Activated CD8-positive, alpha-beta memory T cell treated with anti-CD3 and anti-CD28 coated beads, Interleukin-2, amount 50 U/mL, for 4 hours (primary cell): ENCODE measurements at places on chromosomes 2 and 18.

DNA sequence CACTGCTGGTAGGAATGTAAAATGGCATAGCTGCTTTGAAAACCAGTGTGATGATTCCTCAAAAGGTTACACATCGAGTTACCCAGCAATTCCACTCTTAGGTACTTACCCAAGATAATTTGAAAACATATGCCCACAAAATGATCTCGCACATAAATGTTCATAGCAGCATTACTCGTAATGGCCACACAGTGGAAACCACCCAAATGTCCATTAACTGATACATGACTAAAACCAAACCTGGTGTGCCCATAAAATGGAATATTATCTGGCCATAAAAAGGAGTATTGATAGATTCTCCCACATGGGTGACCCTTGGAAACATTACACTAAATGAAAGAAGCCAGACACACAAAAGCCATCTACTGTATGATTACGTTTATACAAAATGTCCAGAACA lies 70.4 kb downstream of the ALPK2 start:
- DNase-seq: no peak

- DNase-seq: no peak
Measured at GRCh38 chr2:55460562-55460961, 40.9 kb upstream of the CCDC88A start.

GRCh38 chr2:165953306-165953654 lies 296 bp downstream of the TTC21B start:
- DNase-seq: no peak

DNA sequence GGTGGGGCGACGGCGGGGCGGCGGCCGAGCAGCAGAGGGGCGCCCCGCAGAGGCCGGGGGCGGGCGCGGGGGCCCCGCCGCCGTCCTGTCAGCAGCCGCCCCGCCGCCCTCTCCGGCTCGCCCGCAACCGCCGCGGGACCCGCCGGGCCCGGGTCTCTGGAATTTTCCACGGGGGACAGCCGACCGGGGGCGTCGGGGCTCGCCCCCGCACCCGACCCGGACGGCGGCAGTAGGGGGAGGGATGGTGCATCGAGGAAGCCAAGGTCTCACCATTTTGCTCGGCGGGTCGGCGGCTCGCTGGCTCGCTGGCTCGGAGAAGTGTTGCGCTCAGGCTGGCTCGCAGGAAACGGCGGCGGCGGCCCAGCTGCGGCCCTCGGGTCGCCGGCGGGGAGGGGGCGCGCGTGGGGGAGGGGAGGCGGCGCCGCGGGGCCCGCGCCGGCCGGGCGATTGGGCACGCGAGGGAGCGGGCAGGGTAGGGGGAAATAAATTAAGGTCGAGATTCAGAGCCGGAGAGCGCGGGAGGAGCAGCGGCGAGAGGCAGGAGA lies 405 bp downstream of the PPP3R1 start:
- peak; percentile 53 for DNase-seq

- no peak for DNase-seq
Measured at GRCh38 chr2:106059416-106060065, 134.6 kb downstream of the UXS1 start.

- DNase-seq: no peak
Measured at GRCh38 chr2:53576166-53576565, 191.4 kb upstream of the CHAC2 start.

DNA sequence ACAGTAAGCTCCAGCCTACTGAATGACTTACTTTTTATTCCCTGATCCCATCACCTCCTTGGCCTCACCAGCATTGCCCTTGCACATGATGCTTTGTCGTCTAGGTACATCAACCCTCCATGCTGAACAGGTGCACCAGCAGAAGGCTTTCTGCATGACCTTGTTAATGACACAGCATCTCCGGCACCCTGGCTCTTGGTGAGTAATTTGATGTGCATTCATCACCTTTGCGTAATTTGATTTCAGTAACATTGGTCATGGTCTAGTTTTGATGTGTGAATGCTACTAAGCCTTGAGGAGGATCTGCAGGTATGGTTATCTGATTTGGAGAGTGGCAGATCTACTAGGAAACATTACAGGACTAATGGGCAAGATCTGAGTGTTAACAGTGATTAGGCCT lies 103.6 kb downstream of the STK39 start:
- DNase-seq: no peak

DNA sequence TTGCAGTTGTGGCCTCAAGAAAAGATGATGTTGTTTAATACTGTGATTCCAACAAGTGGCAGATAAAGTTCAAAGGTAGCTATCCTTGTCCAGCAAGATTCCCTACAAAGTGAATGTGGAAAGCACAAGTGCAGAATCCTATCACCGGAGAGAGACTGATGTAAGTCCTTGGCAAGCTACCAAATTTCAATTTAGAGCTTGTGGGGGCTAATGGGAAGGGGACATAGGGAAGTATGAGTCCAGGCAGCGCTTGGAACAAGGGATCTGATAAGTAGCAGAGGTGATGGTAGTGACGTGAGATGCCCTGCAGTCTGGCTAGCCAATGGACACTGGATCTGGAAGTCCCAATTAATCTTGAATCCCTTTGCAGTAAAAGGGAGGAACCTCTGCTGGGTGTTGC lies 165.2 kb upstream of the DTNA start:
- DNase-seq: no peak

- no peak for DNase-seq
Measured at GRCh38 chr2:37570773-37571586, 100.5 kb downstream of the CDC42EP3 start.

DNA sequence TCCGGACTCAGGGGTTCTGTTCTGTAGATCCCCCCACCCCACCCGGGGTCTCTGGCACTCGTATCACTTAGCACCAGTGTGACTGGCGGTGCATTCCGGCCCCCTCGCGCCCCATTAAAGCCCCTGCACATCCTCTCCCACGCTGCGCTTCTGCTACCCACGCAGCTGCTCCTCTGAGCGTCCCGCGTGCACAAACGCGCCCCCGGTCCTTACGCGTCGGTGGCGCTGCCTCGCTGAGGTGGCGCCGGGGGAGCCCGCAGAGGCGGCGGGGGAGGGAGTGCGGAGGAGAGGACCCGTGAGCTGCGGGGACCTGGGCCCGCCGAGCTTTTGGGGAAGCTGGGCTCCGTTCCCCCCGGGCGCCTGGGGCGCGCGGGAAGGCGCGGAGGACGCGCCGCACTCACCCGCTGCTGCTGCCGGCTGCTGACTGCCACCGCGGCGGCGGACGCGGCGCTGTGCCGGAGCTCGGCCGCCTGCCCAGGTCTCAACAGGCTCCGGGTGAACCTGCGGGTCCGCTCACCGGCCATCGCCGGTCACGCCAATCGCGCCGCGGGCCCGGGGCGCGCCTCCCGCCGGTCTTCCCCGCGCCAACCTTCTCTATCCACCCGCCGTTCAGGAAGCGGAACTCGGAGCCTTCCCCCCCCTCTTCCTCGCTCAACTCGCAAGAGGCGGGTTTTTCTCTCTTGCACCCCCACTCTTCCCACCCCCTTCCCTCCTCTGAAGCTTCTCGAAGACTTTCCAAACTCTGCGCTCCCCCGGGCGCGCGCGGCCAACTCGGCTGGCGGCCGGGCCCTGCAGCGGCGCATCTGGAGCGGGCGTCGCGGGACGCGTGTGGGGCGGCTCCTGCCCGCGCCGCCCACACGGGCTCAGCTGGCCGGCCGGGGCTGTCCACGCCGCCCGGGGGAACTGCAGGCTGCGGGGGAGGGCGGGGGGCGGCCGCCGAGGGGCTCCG lies at the start of gene DOCK10:
Gene DOCK10, minus strand, starts transcription at position 618 of the 949 bp plus-strand sequence. Its CDS starts 94 bp downstream, at position 524.
- DNase-seq: peak; percentile 79

DNA sequence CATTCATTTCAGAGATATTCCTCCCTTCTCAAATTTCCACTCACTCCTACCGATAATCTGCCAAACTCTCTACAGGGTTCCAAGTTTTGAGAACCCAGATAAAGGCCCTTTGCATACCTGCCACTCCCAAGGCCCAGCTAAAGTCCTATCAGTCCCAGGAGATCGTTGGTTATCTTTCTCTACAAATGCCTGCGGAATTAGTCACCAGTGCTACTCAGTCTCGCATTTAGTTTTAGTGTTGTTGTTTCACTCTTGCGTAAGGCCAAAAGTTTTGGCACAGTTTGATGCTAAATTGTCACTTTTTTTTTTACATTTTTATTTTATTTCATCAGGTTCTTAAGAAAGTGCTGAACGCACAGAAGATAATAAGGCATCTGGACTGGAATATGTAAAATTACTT lies 29.2 kb upstream of the SETBP1 start:
- no peak for DNase-seq

DNA sequence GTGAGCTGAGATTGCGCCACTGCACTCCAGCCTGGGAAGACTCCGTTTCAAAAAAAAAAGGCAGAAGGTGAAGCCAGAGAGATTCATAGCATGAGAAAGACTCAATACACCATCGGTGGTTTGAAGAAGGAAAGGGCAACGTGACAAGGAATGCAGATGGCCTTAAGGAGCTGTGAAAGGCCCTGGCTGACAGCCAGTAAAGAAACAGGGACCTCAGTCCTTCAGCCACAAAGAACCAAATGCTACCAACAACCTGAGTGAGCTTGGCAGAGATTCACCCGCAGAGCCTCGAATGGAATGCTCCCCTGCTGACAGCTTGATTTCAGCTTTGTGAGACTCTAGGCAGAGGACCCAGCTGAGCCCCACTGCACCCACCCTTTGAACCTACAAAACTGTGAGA lies 154.9 kb upstream of the NDUFV2 start:
- no peak for DNase-seq

DNA sequence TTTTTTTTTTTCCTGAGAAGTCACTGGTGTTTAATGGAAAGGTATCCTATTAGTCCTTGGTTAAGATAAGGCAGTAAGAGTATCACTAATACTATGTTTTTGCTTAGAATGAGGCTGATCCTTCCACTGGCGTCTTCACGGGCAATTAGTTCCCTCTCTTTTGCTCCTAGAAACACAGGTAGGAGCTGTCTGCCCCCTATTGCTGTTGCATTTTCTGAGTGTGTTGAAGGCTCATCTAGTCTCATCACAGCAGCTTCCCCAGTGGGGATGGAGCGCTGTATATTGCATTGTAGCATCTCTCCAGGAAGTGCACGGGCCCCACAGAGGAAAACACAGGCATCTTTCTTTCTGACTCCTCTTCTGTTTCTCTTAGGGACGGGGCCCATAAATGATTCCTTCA lies 145.0 kb downstream of the NAPG start:
- no peak for DNase-seq

DNA sequence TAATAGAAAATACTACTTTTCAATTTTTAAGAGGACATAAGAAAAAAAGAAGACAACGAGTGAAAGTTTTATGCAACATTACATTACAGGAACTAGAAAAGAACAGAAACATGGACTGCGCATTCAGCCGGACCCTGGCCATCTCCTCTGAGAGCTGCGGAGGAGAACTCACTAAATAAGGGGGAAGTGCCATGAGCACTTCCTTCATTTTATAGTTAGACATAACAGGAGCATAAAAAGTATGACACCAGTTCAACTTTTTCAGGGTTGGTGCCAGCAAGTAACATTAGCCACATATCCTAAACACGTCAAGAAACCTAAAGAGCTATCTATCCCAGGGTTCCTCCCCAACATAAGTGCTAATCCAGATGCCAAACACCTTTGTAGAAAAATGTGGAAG lies 78.0 kb upstream of the SERTAD2 start:
- no peak for DNase-seq

DNA sequence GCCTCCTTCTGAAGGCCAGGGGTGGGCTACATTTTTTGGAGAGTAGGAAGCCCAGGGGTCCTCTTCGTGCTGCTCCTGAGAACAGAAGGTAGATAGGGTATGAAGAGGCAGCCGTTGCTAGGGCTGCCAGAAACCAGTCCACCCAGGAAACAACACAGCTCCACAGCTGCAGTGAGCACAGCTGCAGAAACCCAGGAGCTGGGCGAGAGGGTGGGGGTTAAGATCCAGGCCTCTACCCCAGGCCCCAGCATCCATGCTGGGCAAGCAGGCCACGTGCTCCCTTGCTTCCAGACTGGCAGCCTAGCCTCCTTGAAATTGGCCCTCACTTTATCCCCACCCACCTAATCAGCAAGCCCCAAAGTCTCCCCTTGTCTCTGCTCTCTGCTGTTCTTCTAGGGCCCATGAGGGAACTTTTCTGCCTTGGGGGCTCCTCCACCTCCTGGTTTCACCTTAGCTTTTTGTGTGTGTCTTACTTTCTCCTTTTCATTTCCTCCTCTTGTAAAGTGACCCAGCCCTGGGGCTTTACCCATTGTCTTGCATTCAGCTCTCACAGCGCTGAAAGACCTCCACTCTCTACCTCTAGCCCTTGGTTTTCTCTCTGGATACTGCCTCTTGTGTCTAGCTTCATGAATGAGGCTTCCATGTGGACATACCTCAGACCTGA lies 30.7 kb downstream of the STON1 start:
- DNase-seq: no peak

DNA sequence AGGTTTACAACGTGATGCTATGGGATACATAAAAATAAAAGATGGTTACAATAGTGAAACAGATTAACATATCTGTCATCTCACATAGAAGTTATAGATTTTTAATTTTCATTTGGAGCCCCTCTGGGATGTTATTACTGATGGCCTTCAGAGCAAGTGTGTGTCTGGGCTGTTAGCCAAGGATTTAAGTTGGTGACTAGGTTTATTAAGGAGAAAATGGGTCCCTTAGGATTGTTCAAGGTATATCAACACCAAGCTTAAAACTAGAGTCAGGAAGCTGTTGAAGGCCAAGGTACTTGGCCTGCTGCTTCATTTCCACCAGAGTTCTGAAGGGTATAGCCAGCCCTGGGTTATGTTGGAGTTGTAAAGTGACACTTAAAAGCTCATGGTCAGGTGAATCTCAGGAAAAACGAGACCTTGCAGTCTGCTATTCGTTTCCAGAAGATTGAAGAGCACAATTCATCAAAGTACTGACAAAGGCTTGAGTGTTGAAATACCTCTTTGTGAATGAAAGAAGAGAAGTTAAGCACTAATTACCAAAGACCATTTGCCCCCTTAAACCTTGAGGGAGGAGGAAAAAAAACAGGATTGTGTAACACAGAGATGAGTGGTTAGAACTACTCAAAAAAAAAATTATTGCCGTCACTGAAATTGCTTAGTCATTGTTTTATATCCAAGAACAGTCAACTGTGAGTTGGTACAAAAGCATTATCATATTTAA lies 48.4 kb downstream of the MAP2 start:
- no peak for DNase-seq

DNA sequence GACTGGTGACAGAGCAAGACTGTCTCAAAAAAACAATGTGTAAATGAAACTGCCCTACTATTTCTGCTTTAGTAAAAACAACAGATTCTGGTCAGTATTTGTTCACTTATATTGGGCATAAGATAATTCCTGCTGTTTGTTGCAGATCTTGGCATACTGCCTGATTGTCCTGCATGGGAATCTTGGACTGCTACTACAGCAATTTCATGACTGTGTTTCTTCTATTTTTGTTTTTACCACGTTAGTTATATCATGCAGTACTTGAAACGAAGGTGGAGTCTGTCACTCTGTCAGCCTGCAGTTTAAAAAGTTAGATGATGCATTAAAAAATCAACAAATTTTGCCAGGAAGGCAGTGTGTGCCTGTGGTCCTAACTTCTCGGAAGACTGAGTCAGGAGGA lies 14.2 kb upstream of the CLASP1 start:
- DNase-seq: no peak

- no peak for DNase-seq
Measured at GRCh38 chr2:143607231-143608062, 478.2 kb downstream of the ARHGAP15 start.
